ENCODE measurements at places on chromosomes 3 and 15. TPM values are rescaled to one million over a fixed set of nuclear protein-coding genes. Genes with fewer than 3 reads are reported as not detected.

Gene IQCF2
- not detected for total RNA-seq

Gene SUCLG2
- total RNA-seq: 55.3 TPM

Gene CPNE9
- total RNA-seq: not detected

Gene MAP6D1
- total RNA-seq: 1.4 TPM

Gene PLAAT1
- total RNA-seq: 1.2 TPM

Gene CD200R1
- not detected for total RNA-seq

Gene UBR1
- 15.8 TPM for total RNA-seq

Gene GCNT3
- total RNA-seq: not detected

Gene GMNC
- not detected for total RNA-seq

Gene NEK10
- not detected for total RNA-seq

Gene CIB2
- 8.0 TPM for total RNA-seq

Gene FURIN
- total RNA-seq: 84.4 TPM

Gene CLDN16
- not detected for total RNA-seq

Gene TM4SF1
- 68.7 TPM for total RNA-seq

Gene HTR3C
- not detected for total RNA-seq

Gene ATP8B4
- 0.39 TPM for total RNA-seq

Gene CPB1
- total RNA-seq: not detected

Gene MNS1
- 4.1 TPM for total RNA-seq

Gene ZBTB47
- total RNA-seq: 9.3 TPM

Gene ARGFX
- not detected for total RNA-seq

Gene CCDC39
- not detected for total RNA-seq

Gene ACOX2
- total RNA-seq: 9.1 TPM

Gene COPB2
- 148 TPM for total RNA-seq

Gene DUOXA1
- not detected for total RNA-seq

Gene ST3GAL6
- total RNA-seq: 1.7 TPM

Gene GP5
- 0.24 TPM for total RNA-seq

Gene TTLL13
- total RNA-seq: 0.08 TPM

Gene CCR2
- total RNA-seq: not detected

Gene BTLA
- 0.26 TPM for total RNA-seq

Gene DENND6A
- 9.8 TPM for total RNA-seq

Gene FYCO1
- total RNA-seq: 10.0 TPM

Gene FOXB1
- not detected for total RNA-seq

Gene RARRES1
- total RNA-seq: 88.2 TPM

Gene CMSS1
- total RNA-seq: 16.4 TPM

Gene CHRM5
- total RNA-seq: not detected

Gene MAGEL2
- total RNA-seq: 0.52 TPM

Gene SLC9C1
- total RNA-seq: 0.26 TPM

Gene SNURF
- total RNA-seq: 1.7 TPM

Gene TMC3
- not detected for total RNA-seq

Gene SYNPR
- total RNA-seq: not detected

Gene CCR4
- not detected for total RNA-seq

Gene DLEC1
- not detected for total RNA-seq

Gene TUSC7
- total RNA-seq: not detected

Gene LRRIQ4
- not detected for total RNA-seq

Gene CHRNA7
- total RNA-seq: 1.2 TPM

Gene IQCH
- 1.8 TPM for total RNA-seq

Gene ANKRD34C
- total RNA-seq: not detected

Gene RCN2
- 66.3 TPM for total RNA-seq

Gene GOLGA8G
- not detected for total RNA-seq

Gene LDHAL6B
- not detected for total RNA-seq

Gene CYP1A2
- total RNA-seq: not detected

Data from epithelial cell of alveolus of lung (primary cell).